Activated CD4-positive, alpha-beta T cell treated with anti-CD3 and anti-CD28 coated beads, Interleukin-2, amount 50 U/mL, for 4 hours (primary cell): ENCODE measurements at places on chromosomes 7 and 10.
A peak's percentile ranks its signal among the peaks of the same experiment; 100 is the strongest.

- DNase-seq, result no peak
These were observed 9.9 kb downstream of the DCLRE1A start for GRCh38 chr10:113843972-113844485.

DNA sequence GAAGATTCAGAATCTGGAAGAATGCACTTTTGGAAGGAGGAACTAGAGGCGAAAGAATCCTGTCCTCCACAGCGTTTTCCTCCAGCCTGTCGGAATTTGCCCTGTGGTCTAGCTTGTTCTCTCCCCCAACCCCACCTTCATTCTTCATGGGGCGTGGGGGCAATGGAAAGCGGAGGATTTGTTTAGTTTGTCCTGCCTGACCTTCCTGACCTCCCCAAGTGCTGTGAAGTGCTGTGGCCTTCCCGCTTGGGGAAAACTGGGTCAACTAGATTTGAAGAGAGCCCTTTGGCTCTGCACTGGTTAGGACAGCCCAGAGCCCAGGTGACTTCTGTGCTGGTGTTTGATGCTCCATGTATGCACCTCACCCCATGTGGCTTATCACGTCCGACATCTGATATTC lies 49.1 kb downstream of the GATA3 start:
- no peak for DNase-seq

- DNase-seq, result no peak
These were observed 136.3 kb downstream of the MAPK8 start for GRCh38 chr10:48442809-48443177.

DNA sequence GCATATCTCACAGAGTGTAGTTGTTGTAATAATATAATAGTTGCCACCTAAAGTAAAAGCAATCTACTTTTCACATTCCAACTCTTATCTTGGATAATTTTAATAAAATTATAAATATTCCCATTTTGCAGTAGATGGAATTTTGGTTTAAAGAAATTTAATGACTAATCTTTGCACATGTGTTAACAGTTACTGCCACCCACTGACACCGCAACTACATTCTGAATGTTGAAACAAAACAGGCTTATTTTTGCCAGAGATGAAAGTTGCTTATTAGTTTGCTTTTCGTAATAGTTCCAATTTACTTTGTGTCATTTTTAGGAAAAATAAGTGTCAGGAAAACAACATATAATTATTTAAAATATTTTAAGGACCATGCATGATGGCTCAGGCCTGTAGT lies 557.5 kb upstream of the PCDH15 start:
- no peak for DNase-seq

DNA sequence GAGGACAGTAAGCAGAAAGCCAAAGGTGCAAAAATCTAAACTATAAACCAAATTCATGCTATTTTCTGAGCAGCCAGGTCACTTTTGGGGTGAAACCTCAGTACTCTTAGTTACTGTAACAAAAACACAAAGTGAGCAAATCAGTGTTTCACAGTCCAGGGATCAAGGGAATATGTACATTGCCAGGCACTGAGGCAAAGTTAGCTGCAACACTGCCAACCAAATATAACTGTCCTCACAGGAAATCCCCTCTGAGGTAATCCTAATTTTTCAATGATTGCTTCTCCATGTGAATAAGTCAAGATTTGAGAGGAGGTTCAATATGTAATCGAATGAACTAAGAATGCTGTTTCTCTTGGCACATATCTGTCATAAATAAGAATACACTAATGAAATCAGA lies 229.7 kb downstream of the TSPAN12 start:
- no peak for DNase-seq

DNA sequence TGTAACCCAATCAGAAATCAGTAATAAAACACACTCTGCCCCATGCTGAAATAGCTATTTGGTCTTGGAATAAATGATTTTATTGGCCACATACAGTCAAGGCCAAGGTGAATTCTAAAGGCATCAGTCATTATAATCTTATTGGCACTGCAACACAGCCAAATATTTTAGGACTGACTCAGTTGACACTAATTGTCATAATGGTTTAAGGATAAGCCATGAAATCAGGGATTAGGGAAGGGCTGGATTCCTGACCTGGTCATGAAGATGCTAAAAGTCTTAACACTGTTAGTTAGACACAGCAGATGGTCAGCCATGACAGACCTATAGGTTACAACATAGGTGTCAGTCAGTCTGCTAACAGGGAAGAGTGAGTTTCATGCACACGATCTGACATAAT lies 330.3 kb upstream of the NPSR1 start:
- no peak for DNase-seq

- DNase-seq, result no peak
These were observed 443.8 kb downstream of the GPAM start for GRCh38 chr10:111739874-111740139.

DNA sequence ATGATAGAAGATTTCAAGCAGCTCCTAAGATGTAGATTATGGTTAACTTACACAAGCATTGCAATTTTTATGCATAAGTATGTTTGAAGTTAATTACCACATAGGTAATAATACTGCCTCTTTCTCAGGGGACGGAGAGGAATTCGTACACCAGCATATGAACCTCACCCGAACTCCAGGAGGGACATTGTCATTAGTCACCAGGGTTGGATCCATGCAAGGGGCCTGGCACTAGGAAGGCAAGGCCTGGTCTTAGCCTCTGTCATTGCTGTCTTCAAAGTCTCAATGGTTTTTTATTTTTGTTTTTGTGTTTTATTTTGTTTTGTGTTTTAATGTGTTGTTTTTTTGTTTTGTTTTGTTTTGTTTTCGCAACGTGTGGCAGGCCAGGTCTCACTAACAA lies 145.6 kb upstream of the PPP2R2D start:
- DNase-seq, result no peak

DNA sequence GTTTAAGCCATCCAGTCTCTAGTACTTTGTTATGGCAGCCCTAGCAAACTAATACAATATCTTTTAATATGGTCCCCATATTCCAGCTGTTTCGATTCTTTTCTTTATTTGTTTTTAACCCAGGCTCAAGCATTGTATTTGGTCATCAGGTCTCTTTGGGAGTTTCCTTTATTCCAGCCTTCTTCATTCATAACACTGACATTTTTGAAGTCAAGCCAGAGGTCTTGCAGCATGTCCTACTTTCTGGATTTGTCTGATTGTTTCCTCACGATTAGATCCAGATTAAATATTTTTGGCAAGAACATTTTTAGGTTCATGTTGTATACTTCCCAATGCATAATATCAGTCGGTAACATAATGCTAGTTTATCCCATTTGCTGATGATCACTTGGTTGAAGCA lies 11.8 kb downstream of the SLC25A13 start:
- no peak for DNase-seq

- DNase-seq, result no peak
These were observed 1034.2 kb upstream of the C7orf33 start for GRCh38 chr7:147556317-147556716.

- no peak for DNase-seq
These were observed 66.8 kb downstream of the TRIL start for GRCh38 chr7:28891192-28891875.

DNA sequence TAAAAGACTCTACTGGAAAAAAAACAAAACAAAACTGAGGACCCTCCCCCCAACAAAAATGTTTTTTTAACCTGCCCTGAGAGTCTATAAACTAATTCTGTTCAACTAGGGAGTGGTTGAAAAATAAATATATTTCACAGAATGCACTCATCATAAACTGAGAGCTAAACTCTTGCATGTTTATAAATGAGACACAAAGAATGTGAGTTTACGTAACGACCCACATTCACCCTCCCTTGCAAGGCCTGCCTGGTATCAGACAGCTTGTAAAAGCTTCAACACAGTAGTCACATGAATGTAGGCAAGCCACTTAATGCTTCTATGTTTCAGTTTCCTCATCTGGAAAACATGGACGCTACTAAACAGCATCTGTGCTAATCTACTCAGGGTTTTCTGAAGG lies 50.3 kb downstream of the JAZF1 start:
- no peak for DNase-seq

GRCh38 chr10:34649385-34649784 lies 165.7 kb downstream of the PARD3 start:
- DNase-seq, result no peak

DNA sequence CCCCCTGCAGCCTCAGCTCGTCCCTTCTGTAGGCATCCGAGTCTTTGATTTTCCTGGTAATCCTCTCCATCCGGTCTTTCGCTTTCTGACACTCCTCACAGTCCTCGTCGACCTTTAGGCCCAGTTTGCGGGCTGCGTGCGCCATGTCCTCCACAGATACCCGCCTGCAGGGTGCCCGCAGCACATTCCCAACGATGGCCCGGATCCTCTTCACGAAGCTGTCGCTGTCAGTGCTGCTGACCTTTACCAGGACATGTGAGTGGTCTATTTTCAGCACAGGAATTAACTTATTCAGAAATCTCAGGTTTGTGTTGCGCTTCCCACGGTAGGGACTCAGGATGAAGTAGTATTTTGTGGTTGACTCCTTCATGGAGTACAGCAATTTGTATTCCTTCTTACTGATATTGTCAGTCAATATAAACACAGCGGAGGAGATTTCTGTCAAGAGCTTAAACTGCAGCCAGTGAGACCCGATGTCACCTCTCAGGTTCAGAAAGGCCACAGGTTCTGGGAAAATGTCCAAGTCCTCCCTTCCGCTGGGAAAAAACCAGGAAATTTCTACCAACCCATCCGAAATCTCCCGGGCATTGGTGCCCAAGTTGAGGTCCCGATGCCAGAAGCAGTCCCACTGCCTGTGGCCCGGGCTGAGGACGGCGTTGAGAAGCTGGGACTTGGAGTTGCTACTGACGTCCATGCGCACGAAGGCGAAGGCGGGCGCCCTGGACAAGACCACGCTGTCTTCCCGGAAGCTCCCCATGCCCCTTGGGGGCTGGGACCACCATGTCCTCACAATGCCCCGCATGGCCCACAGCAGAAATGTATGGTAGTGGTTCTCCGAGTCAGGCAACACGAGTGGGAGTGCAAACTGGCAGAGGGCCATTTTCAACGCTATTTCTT lies 8.9 kb upstream of the MRPS24 start:
- no peak for DNase-seq

GRCh38 chr7:149209518-149210269 lies 14.3 kb downstream of the ZNF282 start:
- peak; percentile 75 for DNase-seq

GRCh38 chr7:128938544-128939074 lies 882 bp downstream of the IRF5 start:
- no peak for DNase-seq

DNA sequence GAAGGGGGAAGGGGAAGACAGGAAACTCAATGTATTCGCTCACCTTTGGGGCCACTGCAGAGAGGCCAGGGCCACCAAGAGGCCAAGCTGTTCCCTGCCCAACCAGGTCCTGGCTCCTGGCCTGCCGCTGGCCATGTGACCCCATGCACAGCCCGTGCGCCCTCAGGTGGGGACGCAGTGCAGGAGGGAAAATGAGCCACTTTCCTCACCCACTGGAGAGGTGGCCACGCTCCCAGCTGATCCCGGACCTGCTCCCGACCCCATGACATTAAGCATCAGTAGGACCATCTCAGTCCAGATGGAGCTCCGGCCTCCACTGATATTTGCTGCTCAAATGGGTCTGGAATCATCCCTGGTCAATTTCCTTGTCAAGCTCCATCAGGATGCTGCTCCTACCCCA lies 40.2 kb downstream of the HSPA12A start:
- no peak for DNase-seq

DNA sequence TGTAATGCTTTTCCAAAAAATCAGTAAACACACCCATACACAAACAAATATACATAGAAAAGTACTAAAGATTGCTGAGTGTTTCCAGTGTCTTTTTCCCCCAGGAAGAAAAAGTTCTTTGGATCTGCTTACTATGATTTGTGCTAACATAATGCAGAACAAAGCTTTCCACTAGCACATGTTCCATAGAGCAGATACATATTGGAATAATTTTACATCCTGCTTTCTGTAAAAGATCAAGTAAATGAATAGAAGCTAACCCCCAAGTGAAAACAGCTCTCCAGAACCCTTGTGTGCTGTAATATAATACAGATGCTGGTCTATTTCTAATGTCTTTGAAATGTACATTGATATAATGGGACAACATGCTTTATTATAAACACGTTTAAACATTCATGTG lies 125.5 kb downstream of the PON1 start:
- DNase-seq, result no peak

DNA sequence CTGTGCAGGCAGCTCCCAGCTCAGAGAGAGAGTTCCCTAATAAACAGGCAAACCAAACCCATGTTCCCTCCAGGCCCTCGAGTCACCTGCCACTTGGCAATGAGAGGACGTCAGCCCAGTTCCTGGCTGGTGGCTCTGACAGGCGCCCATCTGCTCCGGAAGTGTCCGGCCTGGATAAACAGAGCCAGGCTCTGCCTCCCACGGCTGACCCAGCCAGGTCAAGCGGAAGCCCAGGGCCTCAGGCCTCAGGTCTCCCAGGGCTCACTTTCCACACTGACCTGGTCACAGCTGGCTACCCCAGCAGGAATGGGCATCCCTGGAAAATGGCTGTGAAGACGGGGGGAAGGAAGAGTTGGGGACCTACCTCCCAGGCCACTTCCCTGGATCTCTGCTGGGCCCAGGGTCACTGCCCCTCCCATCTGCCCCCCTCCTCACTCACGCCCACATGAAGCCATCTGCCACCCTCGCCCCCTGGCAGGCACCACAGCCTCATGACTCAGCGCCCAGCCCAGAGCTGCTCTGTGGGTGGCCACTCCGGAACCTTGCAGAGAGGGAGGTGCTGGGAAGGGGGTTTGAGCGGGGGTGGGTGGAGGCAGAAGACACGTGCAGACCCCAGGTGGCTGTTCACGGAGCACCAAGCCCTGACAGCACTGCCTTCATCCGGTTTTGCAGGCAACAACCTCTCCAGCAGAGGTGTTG lies 37.4 kb upstream of the DUSP5 start:
- DNase-seq, result peak; percentile 60

DNA sequence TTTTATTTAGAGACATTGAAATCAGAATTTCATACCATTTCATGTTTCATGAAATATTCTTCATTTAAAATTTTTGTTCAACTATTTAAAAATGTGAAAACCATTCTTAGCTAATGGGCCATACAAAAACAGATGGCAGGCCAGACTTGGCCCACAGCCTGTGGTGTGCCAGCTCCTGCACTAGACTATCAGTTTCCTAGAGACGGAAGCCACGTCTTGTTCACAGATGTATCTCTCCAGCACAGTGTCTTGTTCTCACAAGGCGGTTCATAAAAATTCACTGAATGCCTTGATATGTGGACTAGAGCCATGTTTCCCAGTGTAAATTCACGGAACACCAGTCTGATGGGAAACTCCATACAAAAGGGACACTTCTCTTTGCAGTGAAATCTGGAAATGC lies 216.0 kb downstream of the KCNMA1 start:
- DNase-seq, result no peak

GRCh38 chr10:132785723-132786475 lies at the start of gene NKX6-2:
Gene NKX6-2 (minus strand): TSS chr10:132786147. CDS start chr10:132785948, 199 bp downstream.
- no peak for DNase-seq

DNA sequence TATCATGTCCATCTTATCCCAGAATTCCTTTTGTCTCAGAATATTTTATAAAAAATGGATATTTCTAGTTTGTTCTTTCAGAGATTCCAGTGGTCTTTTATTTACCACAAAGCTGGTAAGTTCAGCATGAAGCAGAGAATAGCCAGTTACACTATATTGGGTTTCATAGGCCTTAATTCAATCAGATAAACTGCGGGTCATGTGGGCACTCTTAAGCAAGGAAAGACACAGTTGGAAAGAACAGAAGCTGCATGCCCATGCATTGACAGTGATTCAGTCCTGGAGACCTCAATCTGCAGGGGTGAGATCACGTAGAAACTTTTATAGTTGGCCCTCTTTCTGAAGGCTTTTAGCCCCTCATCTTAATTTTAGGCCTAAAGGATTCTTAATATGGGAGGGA lies 281.3 kb upstream of the IGFBP3 start:
- no peak for DNase-seq

GRCh38 chr7:1940863-1941262 lies 270.8 kb downstream of the ELFN1 start:
- no peak for DNase-seq
